ENCODE measurements at places on chromosomes 1 and 21. TPM values are rescaled to one million over a fixed set of nuclear protein-coding genes. Genes with fewer than 3 reads are reported as not detected.

Gene ERG
- not detected for total RNA-seq

GRCh38 chr1:91502672-91503184, 2.1 kb downstream of the CDC7 start:
- no peak overlapping the region for H3K4me3 ChIP-seq
- no peaks in the 10 kb centered on the region for H3K36me3 ChIP-seq
- no peak for DNase-seq
- no peaks in the 10 kb centered on the region for H3K27me3 ChIP-seq

GRCh38 chr1:150507912-150508864, at the start of gene ECM1:
Gene ECM1 (plus strand): TSS chr1:150508109. CDS start chr1:150508210, 101 bp downstream.
- no peaks in the 10 kb centered on the region for H3K4me1 ChIP-seq
- H3K4me3 ChIP-seq, result no peak within 1 kb of the TSS
- H3K27ac ChIP-seq, result no peak within 1 kb of the TSS
- DNase-seq, result no peak
- H3K36me3 ChIP-seq, result peaks cover 37% of the 10 kb centered on the region

DNA sequence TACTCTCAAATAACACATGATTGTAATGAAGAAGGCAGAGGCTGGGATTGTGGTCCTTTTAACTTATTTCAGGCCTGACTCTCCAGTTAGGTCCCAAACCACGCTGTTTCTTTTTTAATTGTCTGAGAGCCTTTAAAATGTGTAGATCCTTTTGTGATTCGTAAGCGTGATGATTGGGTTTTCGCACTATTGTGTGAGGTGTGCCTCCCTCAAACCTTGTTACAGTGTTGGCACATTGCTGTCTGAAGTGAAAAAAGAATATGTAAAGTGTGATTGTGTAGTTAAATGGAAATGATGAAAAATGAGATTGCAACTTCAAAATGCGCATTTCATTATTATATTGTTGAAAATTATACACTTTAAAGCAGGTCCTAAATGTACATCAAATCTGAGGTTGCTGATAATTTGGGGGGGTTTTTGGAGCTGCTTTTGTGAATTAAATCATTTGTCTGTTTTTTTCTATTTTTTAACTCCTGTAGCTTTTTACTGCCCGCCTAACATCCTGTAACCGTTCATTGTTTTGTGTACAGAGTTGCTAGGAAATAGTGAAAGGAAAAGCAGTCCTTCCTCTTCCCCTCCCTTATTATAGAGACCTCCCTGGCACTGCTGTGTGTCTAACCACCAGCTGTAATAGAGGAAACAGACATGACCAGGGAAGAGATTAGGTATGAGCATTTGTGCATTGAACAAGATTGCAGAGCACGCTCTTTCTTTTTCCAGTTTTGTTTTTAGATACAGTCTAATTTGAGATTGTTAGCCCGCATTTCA, 43.3 kb downstream of the IARS2 start:
- H3K4me3 ChIP-seq, result no peak overlapping the region
- no peak for DNase-seq
- H3K36me3 ChIP-seq, result peaks cover 61% of the 10 kb centered on the region
- no peaks in the 10 kb centered on the region for H3K27me3 ChIP-seq
- H3K4me1 ChIP-seq, result no peaks in the 10 kb centered on the region

- H3K36me3 ChIP-seq, result no peaks in the 10 kb centered on the region
- no peaks in the 10 kb centered on the region for H3K4me1 ChIP-seq
- no peak overlapping the region for H3K4me3 ChIP-seq
- DNase-seq, result no peak
- no peaks in the 10 kb centered on the region for H3K27me3 ChIP-seq
Measured at GRCh38 chr21:26800001-26800400, 45.2 kb downstream of the ADAMTS1 start.

DNA sequence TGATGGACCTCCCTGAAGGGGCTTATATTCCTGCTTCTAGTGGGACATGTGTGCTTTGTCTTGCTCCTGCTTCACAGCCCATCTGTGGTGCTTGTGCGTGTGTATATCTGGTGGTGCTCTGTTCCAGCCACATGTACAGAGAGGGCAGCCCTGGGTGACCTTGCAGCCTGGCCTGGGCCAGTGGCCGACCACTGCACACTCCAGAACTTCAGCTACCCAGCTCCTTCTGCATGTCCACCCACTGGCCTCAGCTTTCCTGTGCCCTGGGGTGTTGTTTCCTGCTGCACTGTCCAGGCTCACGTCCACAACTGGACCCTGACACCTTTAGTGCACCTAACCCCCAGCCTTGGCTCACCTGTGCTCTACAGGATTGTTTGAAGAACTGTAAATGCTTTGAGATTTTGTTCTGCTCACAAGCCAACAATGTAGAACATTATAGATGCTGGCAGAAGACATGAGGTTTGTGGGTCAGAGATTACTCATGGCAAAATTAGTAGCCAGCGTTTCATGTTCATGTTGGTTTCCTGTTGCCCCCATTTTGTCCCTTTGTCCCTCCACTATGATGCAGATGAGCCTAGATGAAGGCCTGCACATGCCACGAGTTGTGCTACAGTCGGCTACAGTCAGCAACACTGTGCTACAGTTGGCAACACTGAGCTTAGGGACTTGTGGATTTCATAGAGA, 5.3 kb upstream of the S100B start:
- no peak overlapping the region for H3K27ac ChIP-seq
- H3K4me1 ChIP-seq, result peaks cover 24% of the 10 kb centered on the region
- H3K36me3 ChIP-seq, result no peaks in the 10 kb centered on the region
- H3K27me3 ChIP-seq, result no peaks in the 10 kb centered on the region
- DNase-seq, result no peak

GRCh38 chr1:234694661-234695060, 84.7 kb upstream of the IRF2BP2 start:
- no peak for DNase-seq
- no peak overlapping the region for H3K4me3 ChIP-seq
- H3K36me3 ChIP-seq, result no peaks in the 10 kb centered on the region
- no peak overlapping the region for H3K27ac ChIP-seq
- H3K27me3 ChIP-seq, result no peaks in the 10 kb centered on the region
